ENCODE measurements at places on chromosomes 5 and 9. TPM values are rescaled to one million over a fixed set of nuclear protein-coding genes. Genes with fewer than 3 reads are reported as not detected.

- peaks cover 8% of the 10 kb centered on the region for H3K4me1 ChIP-seq
- H3K27ac ChIP-seq = no peak overlapping the region
- H3K36me3 ChIP-seq = no peaks in the 10 kb centered on the region
- H3K4me3 ChIP-seq = no peak overlapping the region
These were observed 15.5 kb upstream of the LAMC3 start for GRCh38 chr9:130993303-130994030.

- H3K36me3 ChIP-seq = no peaks in the 10 kb centered on the region
- H3K27me3 ChIP-seq = peaks cover 7% of the 10 kb centered on the region
- H3K4me3 ChIP-seq = peak overlapping the region; percentile 36
- no peaks in the 10 kb centered on the region for H3K4me1 ChIP-seq
- DNase-seq = peak; percentile 34
These were observed 3.1 kb downstream of the SLC4A9 start for GRCh38 chr5:140362875-140363630.

GRCh38 chr5:8185852-8186251 lies 316.9 kb downstream of the MTRR start:
- no peak for DNase-seq
- H3K27ac ChIP-seq = no peak overlapping the region
- H3K36me3 ChIP-seq = no peaks in the 10 kb centered on the region
- H3K4me1 ChIP-seq = no peaks in the 10 kb centered on the region
- H3K4me3 ChIP-seq = no peak overlapping the region
- H3K27me3 ChIP-seq = no peaks in the 10 kb centered on the region

SMIM33 gene
- not detected for total RNA-seq

DNA sequence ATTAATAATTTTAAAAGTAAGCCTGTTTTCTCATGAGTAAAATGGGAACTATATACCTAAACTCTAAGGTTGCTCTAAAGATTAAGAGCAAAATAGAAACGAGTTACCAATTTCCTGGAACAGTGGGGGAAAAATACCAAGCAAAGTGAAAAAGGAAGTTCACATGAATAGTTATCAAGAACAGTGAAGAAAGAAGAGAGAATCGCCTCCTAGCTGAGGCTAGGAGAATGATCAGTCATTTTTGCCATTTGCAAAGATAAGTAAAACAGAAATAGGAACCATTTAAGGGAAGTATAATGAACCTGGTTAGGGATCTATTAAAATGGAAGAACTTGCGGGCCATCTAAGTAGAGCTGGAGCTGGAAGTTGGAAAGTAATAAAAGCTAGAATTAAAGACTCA lies 50.7 kb downstream of the P4HA2 start:
- DNase-seq = peak; percentile 10
- no peak overlapping the region for H3K4me3 ChIP-seq
- H3K27me3 ChIP-seq = no peaks in the 10 kb centered on the region
- H3K36me3 ChIP-seq = no peaks in the 10 kb centered on the region
- no peak overlapping the region for H3K27ac ChIP-seq

GRCh38 chr5:13766236-13766635 lies 178.3 kb downstream of the DNAH5 start:
- H3K36me3 ChIP-seq = no peaks in the 10 kb centered on the region
- no peaks in the 10 kb centered on the region for H3K27me3 ChIP-seq
- DNase-seq = no peak
- H3K4me3 ChIP-seq = no peak overlapping the region
- H3K4me1 ChIP-seq = no peaks in the 10 kb centered on the region

DNA sequence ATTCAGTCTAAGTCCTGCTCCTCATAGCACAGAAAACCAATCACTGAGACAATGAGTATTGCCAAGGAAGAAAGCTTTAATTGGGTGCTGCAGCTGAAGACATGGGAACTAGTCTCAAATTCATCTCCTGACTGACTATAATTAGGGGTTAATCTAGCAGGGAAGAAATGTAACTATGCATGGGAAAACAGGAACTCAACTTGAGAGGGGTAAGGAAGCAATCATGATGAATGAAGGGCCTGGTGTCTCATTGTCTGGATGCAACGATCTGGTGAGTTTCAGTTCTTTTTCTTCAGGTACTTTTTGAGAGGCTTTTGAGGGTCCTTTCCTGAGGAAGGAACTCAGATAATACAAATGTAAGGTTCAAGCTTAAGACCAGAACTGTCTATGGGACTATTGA lies 24.0 kb upstream of the OCLN start:
- H3K4me1 ChIP-seq = no peaks in the 10 kb centered on the region
- no peak overlapping the region for H3K4me3 ChIP-seq
- no peak overlapping the region for H3K27ac ChIP-seq
- no peaks in the 10 kb centered on the region for H3K27me3 ChIP-seq
- no peak for DNase-seq

JAKMIP2 gene
- total RNA-seq = 1.3 TPM

DNA sequence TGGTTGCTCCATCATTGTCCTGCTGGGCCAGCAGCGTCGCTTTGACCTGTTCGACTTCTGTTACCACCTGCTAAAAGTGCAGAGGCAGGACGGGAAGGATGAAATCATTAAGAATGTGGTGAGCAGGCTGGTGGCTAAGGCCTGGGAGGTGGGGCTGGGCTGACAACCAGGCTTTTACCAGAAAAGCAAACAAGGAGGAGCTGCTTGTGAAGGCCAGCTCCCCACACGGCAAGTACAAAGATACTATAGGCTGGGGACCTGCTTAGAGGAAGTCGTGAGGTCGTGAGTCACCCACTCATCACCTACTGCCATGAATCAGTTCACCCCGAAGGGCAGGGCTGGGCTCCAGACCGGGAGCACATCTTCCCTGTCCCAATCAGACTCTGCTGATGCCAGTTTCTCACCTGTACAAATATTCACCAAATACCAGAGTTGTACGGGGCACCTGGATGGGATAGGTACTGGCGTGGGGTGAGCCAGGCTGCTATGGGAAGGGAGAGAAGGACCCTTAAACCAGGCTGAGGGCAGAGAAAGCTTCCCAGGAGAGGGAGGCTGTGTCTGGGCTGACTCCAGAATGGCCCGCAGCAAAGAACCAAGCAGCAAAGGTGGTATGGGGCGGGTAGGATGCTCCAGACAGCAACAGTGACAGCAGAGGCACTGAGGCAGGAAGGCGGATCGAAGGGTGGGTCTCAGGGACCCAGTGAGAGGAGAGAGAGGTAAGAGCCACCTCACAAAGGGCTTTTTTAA lies 69.3 kb upstream of the NIPAL4 start:
- no peak overlapping the region for H3K4me3 ChIP-seq
- H3K27ac ChIP-seq = peak overlapping the region; percentile 19
- peak; percentile 61 for DNase-seq
- no peaks in the 10 kb centered on the region for H3K36me3 ChIP-seq

GRCh38 chr5:130541617-130542221 lies 623.3 kb downstream of the HINT1 start:
- H3K4me3 ChIP-seq = no peak overlapping the region
- no peaks in the 10 kb centered on the region for H3K4me1 ChIP-seq
- DNase-seq = peak; percentile 91
- no peak overlapping the region for H3K27ac ChIP-seq
- H3K36me3 ChIP-seq = no peaks in the 10 kb centered on the region
- no peaks in the 10 kb centered on the region for H3K27me3 ChIP-seq

GRCh38 chr9:120937127-120937526 lies 10.5 kb upstream of the TRAF1 start:
- H3K27ac ChIP-seq = peak overlapping the region; percentile 13
- H3K27me3 ChIP-seq = no peaks in the 10 kb centered on the region
- peaks cover 27% of the 10 kb centered on the region for H3K4me1 ChIP-seq
- DNase-seq = peak; percentile 23
- no peaks in the 10 kb centered on the region for H3K36me3 ChIP-seq

GRCh38 chr5:36237751-36238150 lies 4.0 kb downstream of the NADK2 start:
- no peak for DNase-seq
- H3K4me3 ChIP-seq = no peak overlapping the region
- H3K27ac ChIP-seq = no peak overlapping the region
- no peaks in the 10 kb centered on the region for H3K4me1 ChIP-seq

GPRIN1 gene
- 6.3 TPM for total RNA-seq

SNCB gene
- total RNA-seq = 0.17 TPM

DNA sequence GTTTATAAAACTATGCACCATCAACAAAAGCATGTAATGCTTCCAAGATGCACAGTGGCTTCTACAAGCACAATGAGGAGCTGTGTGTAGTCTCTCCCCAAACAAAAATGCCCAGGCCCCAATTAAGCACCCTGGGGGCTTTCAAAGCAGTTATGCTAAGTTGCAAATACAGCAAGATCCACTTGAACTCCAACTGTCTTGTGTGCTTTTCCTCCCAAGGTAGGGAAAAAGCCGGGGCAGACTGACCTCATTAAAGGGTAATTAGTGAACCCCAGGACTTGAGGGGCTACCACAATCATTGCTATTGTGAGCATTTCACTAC lies 13.1 kb downstream of the ZNF608 start:
- H3K4me1 ChIP-seq = peaks cover 3% of the 10 kb centered on the region
- no peak overlapping the region for H3K4me3 ChIP-seq
- no peaks in the 10 kb centered on the region for H3K27me3 ChIP-seq
- no peaks in the 10 kb centered on the region for H3K36me3 ChIP-seq
- no peak overlapping the region for H3K27ac ChIP-seq

DNA sequence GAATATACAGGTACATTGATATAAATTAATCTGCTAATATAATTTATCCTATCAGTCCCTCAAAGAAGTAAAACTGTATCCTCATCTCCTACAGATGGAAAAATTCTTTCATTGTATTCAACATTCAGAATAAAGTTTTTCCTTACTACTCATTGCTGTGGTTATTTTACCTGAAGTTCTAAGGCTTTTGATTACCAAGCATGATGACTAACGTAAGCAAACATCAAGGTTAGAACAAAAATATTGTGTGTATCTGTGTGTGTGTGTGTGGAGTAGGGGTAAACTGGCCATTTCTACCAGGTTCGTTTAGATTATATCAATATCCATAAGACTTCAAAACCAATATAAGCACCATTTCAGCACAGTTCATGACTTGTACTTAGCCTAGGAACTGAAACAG lies 560.7 kb upstream of the TRPC7 start:
- H3K4me1 ChIP-seq = no peaks in the 10 kb centered on the region
- DNase-seq = no peak
- H3K27ac ChIP-seq = no peak overlapping the region
- H3K4me3 ChIP-seq = no peak overlapping the region

- no peak overlapping the region for H3K27ac ChIP-seq
- H3K4me1 ChIP-seq = peaks cover 3% of the 10 kb centered on the region
- H3K27me3 ChIP-seq = no peaks in the 10 kb centered on the region
- DNase-seq = no peak
- no peak overlapping the region for H3K4me3 ChIP-seq
These were observed 12.7 kb downstream of the RECK start for GRCh38 chr9:36049408-36049807.

DNA sequence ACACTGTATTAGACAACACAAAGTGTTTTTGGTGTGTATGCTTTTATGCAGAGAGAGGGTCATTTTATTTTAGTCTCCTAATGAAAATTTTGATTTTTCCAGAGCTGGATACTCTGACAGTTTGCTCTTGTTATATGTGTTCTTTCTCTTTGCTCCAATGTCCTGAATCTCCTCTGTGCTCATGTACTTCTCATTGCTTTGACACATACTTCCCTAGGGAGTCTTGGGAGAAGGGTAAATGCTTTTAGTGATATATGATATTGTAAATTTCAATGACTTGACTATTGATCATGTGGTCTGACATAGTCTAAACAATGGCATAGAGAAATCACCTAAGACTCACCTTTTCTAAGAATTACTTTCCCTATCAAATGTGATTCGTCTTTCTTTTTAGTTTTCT lies 972.6 kb upstream of the EDIL3 start:
- no peak for DNase-seq
- no peak overlapping the region for H3K27ac ChIP-seq
- no peaks in the 10 kb centered on the region for H3K27me3 ChIP-seq
- H3K36me3 ChIP-seq = no peaks in the 10 kb centered on the region

DNA sequence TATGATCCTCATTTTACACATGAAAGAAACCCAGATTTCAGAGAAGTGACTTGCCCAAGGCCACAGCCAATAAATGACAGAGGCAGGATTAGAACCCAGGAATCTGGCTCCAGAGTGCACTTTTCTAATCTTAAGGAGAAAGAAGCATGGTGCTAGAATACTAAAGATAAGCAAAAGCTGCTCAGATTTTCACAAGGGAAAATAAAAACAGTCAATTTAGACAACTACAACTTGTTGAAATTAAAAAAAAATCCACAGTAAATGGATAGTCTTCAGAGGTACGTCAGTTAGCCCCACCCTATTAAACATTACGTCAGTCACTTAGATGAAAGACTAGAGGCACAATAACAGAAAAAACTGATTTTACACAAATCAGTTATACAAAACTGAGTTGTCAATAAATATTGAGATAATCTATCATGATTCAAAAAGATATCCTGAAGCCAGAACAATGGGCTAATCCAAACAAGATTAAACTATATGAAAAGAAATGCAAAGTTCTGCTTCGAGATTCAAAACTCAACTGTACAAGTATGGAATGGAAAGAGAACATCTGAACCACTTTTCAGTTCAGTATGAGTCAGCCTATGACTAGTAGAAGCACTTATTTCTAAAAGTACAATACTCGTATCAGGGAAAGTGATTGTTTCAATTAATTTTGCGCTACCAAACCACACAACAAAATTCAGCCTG lies 9.3 kb downstream of the TMEM245 start:
- peak overlapping the region; percentile 62 for H3K27ac ChIP-seq
- peak; percentile 80 for DNase-seq
- H3K4me3 ChIP-seq = peak overlapping the region; percentile 27
- peaks cover 18% of the 10 kb centered on the region for H3K4me1 ChIP-seq
- no peaks in the 10 kb centered on the region for H3K36me3 ChIP-seq
- H3K27me3 ChIP-seq = no peaks in the 10 kb centered on the region

DNA sequence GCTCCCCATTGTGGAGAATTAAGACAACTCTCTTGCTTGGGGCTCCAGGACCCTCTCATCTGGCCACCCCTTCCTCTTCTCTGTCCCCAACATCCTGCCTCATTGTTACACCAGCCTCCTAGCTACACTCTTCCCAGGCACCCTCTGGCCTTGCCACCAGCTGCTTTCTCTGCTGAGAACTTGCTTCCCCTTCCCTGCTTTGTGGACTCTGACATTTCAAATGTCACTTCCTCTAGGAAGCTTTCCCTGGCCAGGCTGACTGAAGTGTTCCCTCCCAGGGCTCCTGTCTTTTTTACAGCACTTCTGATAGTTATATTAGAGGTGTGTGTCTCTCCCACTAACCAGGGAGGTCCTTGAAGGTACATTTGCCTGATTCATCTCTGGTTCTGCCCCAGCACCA lies 194.0 kb upstream of the KLF4 start:
- H3K36me3 ChIP-seq = no peaks in the 10 kb centered on the region
- no peak for DNase-seq
- H3K4me3 ChIP-seq = no peak overlapping the region
- no peaks in the 10 kb centered on the region for H3K4me1 ChIP-seq
- no peaks in the 10 kb centered on the region for H3K27me3 ChIP-seq
- no peak overlapping the region for H3K27ac ChIP-seq

GRCh38 chr9:83544002-83544698 lies 5.9 kb upstream of the FRMD3 start:
- no peak overlapping the region for H3K4me3 ChIP-seq
- H3K27ac ChIP-seq = no peak overlapping the region
- no peaks in the 10 kb centered on the region for H3K27me3 ChIP-seq
- H3K36me3 ChIP-seq = no peaks in the 10 kb centered on the region
- peak; percentile 37 for DNase-seq

CARD9 gene
- 1.0 TPM for total RNA-seq

All from fibroblast of lung (primary cell).